ENCODE measurements at places on chromosomes 5 and 9. TPM values are rescaled to one million over a fixed set of nuclear protein-coding genes. Genes with fewer than 3 reads are reported as not detected.

SLC4A9 gene
- 0.04 TPM for total RNA-seq

GKAP1 gene
- 0.41 TPM for total RNA-seq

ORM2 gene
- total RNA-seq: not detected

IARS1 gene
- total RNA-seq: 197 TPM

C9 gene
- total RNA-seq: not detected

KIF12 gene
- total RNA-seq: 3.1 TPM

VLDLR gene
- 1.9 TPM for total RNA-seq

C9orf152 gene
- total RNA-seq: not detected

PCDHGB1 gene
- total RNA-seq: not detected

LCN12 gene
- 0.31 TPM for total RNA-seq

TXNDC8 gene
- total RNA-seq: not detected

C5orf58 gene
- not detected for total RNA-seq

CERCAM gene
- 46.4 TPM for total RNA-seq

ALDOB gene
- total RNA-seq: not detected

DIPK1B gene
- 0.21 TPM for total RNA-seq
